ENCODE measurements at places on chromosomes 1 and 21. TPM values are rescaled to one million over a fixed set of nuclear protein-coding genes. Genes with fewer than 3 reads are reported as not detected.

The C2CD4D gene
- 0.78 TPM for polyA plus RNA-seq

GRCh38 chr1:91404151-91405012 is at the start of gene HFM1:
HFM1 (minus strand) TSS chr1:91404837; CDS start chr1:91401082, 3,755 bp downstream.
- peak within 1 kb of the TSS; percentile 73 for H3K4me3 ChIP-seq
- peaks cover 7% of the 10 kb centered on the region for H3K27me3 ChIP-seq
- no peaks in the 10 kb centered on the region for H3K36me3 ChIP-seq
- peak; percentile 66 for DNase-seq
- no peaks in the 10 kb centered on the region for H3K4me1 ChIP-seq
- peak within 1 kb of the TSS; percentile 52 for H3K27ac ChIP-seq

DNA sequence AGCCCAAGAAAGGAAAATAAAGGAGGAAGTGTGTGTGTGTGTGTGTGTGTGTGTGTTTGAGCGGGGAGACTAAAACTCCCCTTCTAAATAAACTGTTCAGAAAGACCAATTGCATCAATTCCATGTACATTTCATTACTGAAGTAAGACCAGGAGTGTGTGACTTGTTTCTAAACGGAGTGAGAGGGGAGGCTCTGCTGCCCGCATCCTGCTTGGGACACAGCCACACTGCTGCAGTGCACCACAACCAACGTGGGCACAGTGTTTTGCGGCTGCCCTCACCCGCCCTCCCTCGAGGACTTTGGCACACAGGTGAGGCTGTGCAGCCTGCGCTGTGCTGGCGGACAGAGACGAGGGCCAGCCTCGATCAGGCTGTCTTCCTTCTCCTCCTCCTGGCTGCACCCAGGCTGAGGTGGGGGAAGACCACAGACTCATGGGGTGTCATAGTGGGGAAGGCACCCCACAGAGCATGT is 31.0 kb upstream of the H6PD start:
- H3K36me3 ChIP-seq, result no peaks in the 10 kb centered on the region
- H3K27ac ChIP-seq, result no peak overlapping the region
- H3K27me3 ChIP-seq, result peaks cover 57% of the 10 kb centered on the region
- no peak for DNase-seq
- H3K4me3 ChIP-seq, result no peak overlapping the region

- no peaks in the 10 kb centered on the region for H3K27me3 ChIP-seq
- no peaks in the 10 kb centered on the region for H3K4me1 ChIP-seq
- H3K27ac ChIP-seq, result no peak overlapping the region
Observed at GRCh38 chr1:221644145-221644448, 97.8 kb downstream of the DUSP10 start.

The CHI3L2 gene
- polyA plus RNA-seq, result 2.4 TPM

GRCh38 chr1:220810179-220810653 is 23.5 kb downstream of the MTARC1 start:
- H3K4me3 ChIP-seq, result no peak overlapping the region
- peaks cover 20% of the 10 kb centered on the region for H3K36me3 ChIP-seq
- H3K27ac ChIP-seq, result peak overlapping the region; percentile 16
- H3K27me3 ChIP-seq, result no peaks in the 10 kb centered on the region
- peak; percentile 65 for DNase-seq

- H3K27ac ChIP-seq, result no peak overlapping the region
- H3K36me3 ChIP-seq, result no peaks in the 10 kb centered on the region
- no peak for DNase-seq
- H3K4me1 ChIP-seq, result no peaks in the 10 kb centered on the region
Observed at GRCh38 chr21:28200726-28201125, 792.0 kb downstream of the LTN1 start.

DNA sequence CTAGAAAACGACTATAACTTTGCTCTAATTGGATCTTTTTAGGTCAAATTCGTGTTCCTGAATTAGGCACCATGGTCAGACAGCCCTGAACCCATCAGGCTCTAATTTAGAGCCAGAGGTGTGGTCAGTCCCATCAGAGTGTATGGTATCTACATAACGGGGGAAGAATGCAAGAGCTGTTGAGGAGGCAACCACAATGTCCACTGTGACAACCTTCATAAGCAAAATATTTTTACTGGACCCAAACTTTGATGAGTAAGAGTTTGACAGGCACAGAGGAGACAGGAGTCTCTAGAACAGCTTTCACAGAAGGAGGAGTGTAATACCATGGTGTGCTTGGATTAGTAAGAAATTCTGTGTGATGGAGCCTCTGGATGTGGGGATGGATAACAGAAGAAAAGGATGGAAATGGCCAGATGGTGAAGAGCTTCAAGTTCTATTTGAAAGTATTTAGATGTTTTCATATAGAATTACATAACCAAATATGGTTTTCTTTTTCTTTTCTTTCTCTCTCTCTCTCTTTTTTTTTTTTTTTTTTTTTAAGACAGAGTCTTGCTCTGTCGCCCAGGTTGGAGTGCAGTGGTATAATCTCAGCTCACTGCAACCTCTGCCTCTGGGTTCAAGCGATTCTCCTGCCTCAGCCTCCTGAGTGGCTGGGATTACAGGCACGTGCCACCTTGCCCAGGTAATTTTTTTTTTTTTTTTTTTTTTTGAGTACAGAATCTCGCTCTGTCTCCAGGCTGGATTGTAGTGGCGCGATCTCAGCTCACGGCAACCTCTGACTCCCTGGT is 24.9 kb downstream of the UBE2U start:
- no peak overlapping the region for H3K27ac ChIP-seq
- no peak for DNase-seq
- no peak overlapping the region for H3K4me3 ChIP-seq
- H3K36me3 ChIP-seq, result no peaks in the 10 kb centered on the region

DNA sequence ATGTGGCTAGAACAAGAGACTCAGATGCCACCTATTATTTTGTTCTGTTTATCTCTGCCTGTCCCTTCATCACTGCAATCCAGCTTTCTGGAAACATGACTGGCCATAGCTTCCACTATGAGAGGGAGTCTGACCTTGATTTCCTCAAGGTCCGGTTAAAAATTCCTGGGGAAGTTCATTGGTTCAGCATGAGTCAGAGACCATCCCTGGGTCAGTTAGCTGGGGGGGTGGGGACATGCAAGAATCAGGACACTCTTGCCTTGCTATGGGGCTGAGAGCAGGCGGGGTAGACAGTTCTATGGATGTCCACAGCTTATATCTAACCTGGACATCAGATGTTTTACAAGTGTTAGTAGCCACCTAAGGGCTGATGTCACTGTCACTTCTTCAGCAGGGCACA is 81.1 kb downstream of the TENT5C start:
- H3K4me3 ChIP-seq, result no peak overlapping the region
- peaks cover 7% of the 10 kb centered on the region for H3K27me3 ChIP-seq
- DNase-seq, result no peak

The OR2W3 gene
- 0.51 TPM for polyA plus RNA-seq

The PPFIA4 gene
- polyA plus RNA-seq, result 4.1 TPM

DNA sequence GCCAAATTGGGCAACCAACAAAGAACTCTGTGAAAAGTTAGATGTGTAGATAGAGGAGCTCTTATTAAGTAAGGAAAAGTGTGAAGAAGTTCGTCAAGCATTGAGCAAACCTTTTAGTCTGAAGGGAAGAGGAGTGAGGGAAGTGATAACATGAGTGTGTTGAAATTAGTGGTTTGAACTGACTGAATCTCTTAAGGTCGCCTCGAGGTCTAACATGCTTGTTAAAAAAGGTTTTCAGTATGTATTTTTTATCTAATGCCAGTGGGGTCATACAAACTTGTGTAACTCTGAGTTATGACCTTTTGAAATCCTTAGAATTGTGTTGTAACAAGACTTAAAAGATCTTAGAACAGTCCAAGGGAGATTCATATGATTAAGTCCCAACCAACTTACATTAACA is 34.1 kb downstream of the SOAT1 start:
- no peaks in the 10 kb centered on the region for H3K27me3 ChIP-seq
- no peak overlapping the region for H3K4me3 ChIP-seq
- H3K27ac ChIP-seq, result no peak overlapping the region
- no peaks in the 10 kb centered on the region for H3K4me1 ChIP-seq
- DNase-seq, result no peak

DNA sequence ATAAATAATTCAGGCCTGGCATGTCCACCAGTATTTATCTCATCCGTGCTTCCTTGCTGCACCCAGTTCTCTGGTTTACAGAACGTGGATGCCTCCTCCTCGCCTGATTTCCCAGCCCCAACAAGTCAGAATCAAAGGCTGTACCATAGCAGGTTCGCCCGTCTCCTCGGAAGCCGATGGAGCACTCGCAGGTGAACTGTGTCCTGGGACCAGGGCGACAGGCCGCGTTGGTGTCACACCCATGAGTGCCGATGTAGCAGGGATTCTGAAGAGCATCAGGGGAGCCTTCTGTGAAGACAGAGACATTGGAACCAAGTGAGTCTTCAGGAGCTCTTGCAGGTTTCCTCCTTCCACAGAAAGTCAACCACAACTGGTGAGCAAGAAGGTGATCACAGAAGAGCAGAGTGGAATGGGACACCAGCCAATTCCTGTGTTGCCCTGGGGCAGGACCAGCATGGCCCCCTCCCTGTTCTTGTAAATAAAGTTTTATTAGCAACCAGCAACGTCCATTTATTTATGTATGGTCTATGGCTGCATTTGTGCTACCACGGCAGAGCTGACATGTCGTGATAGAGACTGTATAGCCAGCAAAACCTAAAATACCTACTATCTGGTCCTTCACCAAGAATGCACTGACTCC is 40.8 kb downstream of the NID1 start:
- no peak overlapping the region for H3K27ac ChIP-seq
- H3K4me3 ChIP-seq, result no peak overlapping the region
- no peaks in the 10 kb centered on the region for H3K27me3 ChIP-seq

DNA sequence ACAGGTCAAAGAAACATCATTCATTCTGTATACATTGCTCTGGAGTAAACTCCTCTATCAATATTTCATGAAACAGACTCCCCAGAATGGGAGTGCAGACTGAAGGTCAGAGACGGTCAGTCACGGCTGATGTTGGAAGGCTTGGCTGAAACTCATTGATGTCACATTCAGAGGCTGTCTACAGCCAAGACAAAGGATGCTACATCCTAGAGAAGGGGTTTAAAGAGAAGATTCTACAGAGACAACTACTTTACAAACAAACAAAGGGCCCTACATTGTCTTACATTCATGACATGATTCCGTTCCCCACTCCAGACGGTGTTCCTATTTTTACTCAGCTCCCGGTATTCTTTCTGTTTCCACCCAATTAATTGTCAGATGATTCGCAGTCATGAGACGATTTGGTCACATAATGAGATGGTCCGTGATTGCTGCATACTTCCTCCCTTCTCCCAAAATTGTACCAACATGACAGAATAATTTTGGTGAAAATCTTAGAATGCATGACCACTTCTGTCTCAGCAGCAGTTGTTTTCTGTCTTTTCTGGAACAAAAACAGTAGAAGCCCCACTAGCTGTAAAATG is 73.8 kb upstream of the VAV3 start:
- no peaks in the 10 kb centered on the region for H3K36me3 ChIP-seq
- H3K27ac ChIP-seq, result no peak overlapping the region
- H3K27me3 ChIP-seq, result no peaks in the 10 kb centered on the region
- DNase-seq, result no peak
- H3K4me1 ChIP-seq, result no peaks in the 10 kb centered on the region

The PRKCZ gene
- 68.6 TPM for polyA plus RNA-seq

GRCh38 chr1:217274927-217275654 is 355.8 kb downstream of the GPATCH2 start:
- no peaks in the 10 kb centered on the region for H3K4me1 ChIP-seq
- H3K36me3 ChIP-seq, result no peaks in the 10 kb centered on the region
- no peak overlapping the region for H3K27ac ChIP-seq
- H3K27me3 ChIP-seq, result no peaks in the 10 kb centered on the region
- DNase-seq, result no peak

The HTR1D gene
- polyA plus RNA-seq, result 0.46 TPM

The OR2AJ1 gene
- polyA plus RNA-seq, result not detected

DNA sequence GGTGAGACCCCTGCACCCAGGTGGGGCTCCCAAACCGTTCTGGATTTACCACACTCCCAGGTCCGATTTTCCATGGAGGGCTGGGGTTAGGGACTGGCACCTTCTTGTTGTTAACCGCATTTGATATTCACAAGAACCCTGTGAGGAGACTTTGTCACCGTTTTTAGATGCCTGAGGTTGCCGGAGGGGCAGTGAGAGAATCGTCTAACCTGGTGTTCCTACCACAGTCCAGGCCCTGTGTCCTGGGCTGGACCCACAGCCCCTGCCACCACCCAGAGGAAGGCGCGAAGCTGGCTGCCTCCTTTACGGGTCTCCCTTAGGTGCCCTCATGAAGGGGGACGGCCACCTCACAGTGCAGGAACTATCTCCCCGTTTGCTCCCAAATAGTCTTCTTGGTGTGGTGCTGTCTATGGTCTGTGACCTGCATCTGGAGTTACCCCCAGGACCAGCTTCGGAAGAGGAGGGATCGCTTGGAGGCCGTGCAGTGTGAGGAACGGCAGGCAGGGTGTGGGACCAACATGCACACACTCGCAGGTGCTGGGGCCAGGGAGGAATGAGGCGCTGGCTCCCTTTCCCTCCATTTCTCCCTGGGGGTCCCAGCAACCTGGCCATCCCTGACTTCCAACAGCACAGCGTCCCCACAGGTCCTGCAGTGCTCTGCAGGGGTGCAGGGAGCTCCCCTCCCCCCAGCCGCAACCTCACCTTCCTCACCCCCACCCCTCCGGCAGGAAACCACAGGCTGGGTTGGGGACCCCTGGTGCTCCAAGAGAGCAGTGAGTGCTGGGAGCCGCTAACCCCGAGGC is 7.0 kb downstream of the SIM2 start:
- no peak for DNase-seq
- H3K36me3 ChIP-seq, result no peaks in the 10 kb centered on the region

GRCh38 chr1:164498792-164499191 is 60.2 kb upstream of the PBX1 start:
- H3K4me3 ChIP-seq, result no peak overlapping the region
- H3K27ac ChIP-seq, result no peak overlapping the region
- DNase-seq, result no peak
- H3K4me1 ChIP-seq, result no peaks in the 10 kb centered on the region

The FAM72D gene
- polyA plus RNA-seq, result 1.2 TPM

DNA sequence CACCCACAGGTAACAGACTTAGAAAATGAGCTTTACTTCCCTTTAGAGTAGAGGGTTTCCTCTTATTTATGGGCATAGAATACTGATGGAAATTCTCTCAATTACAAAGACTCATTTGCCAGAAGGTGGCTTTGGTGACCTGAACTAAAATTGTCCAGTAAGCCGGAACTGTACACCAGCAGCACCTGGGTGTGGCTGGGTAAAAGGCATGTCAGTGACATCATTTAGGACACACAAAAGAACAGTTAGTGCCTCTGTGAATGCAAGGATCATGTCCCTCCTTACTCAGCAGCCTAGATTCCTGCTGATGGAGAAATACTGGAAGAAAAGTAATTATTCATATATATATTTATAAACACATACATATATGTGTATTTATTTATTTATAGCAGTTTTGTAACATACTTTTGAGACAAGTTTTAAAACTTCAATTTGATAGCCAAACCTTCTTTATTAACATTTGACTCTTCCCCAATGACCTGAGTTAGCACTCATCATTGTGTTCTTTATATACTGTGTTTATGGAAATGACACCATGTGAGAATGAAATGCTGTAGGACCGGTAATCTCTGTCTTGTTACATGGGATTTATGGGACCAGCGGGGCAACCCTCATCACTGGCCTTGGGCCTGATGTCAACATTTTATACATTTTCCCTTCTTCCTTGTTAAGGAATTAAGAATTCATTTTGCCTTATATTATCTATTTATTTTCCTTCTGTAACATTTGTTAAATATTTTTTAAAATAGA is 274.4 kb downstream of the BRINP2 start:
- H3K4me1 ChIP-seq, result no peaks in the 10 kb centered on the region
- DNase-seq, result no peak
- H3K4me3 ChIP-seq, result no peak overlapping the region

The NR1I3 gene
- 13.1 TPM for polyA plus RNA-seq

All from large intestine (tissue), 12 donors.